ENCODE measurements at places on chromosomes 11 and 22.

GRCh38 chr11:133479209-133479608 lies 53.1 kb downstream of the OPCML start:
- no peak for DNase-seq

DNA sequence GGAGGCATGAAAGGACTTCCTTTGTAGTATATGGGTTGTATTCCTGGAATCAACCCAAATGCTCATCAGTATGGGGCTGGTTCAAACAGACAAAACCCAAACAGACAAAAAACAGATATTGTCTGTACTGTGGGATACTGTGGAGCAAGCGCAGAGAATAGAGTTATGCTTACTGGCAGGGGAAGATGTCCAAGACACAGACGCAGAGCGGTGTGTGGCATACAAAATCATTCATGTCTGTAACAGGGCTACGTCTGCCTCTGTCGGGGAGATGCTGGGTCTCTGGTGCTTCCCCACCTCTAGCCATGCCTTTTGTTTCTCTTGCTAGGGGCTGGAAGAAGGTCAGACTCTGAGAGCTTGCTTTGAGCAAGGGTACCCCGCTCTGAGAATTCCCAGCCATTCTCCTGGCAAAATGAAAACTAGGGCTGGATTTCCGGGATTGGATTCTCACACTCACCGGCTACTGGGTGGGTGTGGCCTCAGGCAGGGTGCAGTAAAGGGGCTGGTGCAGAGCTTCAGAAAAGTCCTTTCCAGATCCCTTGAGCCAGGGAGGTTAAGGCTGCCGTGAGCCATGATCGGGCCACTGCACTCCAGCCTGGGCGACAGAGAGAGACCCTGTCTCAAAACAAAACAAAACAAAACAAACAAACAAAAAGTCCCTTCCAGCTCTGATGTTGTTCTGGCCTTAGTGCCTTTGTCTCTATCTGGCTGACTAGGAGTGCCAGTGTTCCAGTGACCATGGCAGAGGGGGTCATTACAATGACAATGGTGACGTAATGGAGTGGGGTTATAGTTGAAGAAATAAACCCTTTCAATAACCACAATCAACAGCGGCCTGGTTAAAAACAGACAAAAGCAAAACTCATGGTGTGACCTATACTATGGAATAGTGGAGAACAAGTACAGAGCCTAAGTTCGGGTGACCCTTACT lies 2.9 kb upstream of the ABCC8 start:
- peak; percentile 12 for DNase-seq

- DNase-seq = no peak
Observed at GRCh38 chr11:47566149-47566698, 825 bp downstream of the PTPMT1 start.

GRCh38 chr11:121965330-121965729 lies 150.7 kb downstream of the BLID start:
- no peak for DNase-seq

GRCh38 chr22:40240160-40240559 lies 62.4 kb downstream of the TNRC6B start:
- no peak for DNase-seq

DNA sequence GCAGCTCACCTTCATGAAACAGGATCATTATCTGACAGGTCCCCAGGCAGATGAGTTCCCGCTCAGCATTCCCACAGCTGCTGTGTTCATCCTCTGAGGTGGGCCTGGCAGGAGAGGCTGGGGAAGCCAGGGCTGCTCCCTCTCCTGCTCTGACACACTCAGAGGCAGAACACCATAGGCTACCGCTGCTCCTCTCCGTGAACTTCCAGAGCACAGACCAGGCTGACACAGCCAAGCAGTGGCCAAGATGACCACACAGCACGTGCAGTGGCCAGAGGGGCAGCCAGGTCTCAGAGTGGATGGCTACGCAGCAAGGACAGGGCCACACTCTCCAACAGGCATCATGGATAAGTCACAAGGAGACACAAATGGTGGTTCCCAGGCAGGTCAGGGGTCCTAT lies 8.5 kb downstream of the PRODH start:
- no peak for DNase-seq

DNA sequence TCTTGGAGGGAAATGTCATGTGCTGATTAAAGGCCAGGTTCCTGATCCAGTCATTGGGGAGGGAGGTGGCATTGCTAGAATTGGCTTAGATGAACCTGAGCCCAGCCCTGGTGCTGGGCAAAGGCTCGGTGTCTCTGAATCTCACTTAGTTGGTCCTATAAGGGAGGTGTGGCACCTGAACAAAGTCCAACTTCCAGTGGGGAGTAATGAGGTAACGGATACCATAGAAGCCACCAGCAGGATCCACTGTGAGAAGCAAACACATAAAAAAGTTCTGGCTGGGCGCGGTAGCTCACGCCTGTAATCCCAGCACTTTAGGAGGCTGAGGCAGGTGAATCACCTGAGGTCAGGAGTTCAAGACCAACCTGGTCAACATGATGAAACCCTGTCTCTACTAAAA lies 26.6 kb downstream of the PRDM11 start:
- DNase-seq = no peak

DNA sequence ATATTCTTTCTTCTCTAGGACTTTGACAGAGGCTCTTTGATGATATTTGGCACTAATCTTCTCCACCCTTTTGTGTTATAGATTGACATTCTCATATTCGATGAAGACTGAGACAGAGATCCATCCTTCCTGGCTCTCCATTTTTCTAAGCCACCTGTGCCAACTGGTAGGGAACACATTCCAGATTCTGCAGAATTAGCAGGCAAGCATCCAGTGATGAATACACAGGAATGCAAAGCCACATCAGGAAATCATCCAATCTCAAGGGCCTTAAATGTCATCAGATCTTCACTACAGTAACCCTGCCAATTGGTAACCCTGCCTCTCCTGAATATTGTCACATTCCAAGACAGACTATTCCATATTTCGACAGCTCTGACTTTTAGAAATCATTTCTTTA lies 718.4 kb upstream of the API5 start:
- DNase-seq = no peak

GRCh38 chr22:43706151-43706550 lies 106.0 kb downstream of the EFCAB6 start:
- DNase-seq = no peak

- DNase-seq = no peak
Observed at GRCh38 chr11:19698493-19699292, 13.9 kb upstream of the NAV2 start.

Measured in C1 segment of cervical spinal cord (tissue), 14 donors.